ENCODE measurements at places on chromosomes 1 and 21.

DNA sequence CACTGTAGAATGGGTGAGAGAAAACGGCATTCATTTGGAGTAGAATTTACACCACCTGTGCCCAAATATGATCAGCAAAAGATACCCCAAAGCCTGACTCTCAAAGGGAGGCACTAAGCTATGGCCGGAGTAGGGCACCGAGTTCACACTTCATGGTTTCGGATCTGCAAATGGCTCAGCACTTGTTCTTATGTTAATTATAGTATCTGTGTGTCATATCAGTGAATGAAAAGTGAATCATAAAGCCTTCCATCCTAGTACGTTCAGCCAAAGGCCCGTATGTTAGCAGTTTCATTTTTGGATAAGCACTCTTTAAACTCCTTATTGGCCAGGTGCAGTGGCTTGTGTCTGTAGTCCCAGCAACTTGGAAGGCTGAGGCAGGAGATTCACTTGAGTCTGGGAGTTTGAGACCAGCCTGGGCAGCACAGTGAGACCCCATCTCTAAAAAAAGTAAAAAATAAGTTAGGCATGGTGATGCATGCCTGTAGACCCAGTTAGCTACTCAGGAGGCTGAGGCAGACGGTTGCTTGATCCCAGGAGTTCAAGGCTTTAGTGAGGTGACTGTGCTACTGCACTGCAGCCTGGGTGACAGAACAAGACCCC is 4.9 kb upstream of the CORT start:
- no peak for DNase-seq

DNA sequence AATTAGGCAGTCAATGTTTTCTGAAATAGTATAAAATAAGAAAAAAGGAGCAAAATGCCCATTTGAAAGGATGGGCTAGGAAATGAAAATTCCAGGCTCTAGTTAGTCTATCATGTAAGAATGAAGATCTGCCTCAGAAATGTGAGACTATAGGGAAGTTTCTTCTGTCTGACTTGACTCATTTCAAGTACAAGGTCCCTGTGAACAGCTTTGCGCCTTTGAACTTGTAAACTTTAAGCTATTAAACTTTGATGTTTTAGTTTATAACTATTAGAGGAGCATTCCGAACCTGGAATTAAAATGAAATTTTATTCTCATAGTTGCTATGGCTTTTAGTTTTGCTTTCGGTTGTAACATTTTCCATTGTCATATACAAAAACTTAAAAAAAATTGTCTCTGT is 199.4 kb downstream of the RPS6KC1 start:
- no peak for DNase-seq

DNA sequence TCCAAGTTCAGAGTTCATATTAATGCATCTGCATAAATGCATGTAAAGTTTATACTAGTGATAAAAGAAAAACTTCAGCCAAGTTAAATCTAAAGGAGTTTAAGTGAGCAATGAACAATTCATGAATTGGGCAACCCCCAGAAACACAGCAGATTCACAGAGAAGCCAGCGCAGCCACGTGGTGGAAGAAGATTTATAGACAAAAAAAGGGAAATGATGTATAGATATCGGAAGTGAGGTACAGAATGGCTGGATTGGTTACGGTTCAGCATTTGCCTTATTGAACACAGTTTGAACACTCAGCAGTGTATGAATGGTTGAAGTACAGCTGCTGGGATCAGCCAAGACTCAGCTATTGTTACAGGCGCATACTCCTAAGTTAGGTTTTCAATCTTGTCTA is 5.7 kb downstream of the AK5 start:
- DNase-seq: no peak

GRCh38 chr1:212030936-212031528 is 4.3 kb downstream of the INTS7 start:
- DNase-seq: no peak

GRCh38 chr1:161706113-161706481 is 932 bp upstream of the FCRLA start:
- DNase-seq: no peak

DNA sequence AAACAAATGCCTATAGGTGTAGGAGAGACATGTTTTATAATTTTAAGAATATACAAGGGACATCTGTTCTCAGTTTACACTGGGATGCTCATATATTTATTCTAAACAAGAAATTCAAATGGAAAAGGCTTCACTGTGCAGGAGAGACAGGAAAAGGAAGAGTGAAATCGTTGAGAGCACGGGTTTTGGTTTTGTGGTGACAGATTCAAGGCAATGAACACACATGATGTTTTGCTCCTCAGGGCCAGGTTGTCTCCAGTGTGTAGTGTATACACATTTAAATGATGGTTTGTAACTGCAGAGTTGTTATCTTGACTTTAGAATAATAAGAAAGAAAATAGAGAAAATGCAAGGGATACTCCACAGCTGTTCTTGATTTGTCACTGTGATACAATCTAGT is 73.7 kb downstream of the S1PR1 start:
- DNase-seq: no peak

GRCh38 chr21:31133243-31133830 is 95.1 kb upstream of the KRTAP19-8 start:
- DNase-seq: no peak

DNA sequence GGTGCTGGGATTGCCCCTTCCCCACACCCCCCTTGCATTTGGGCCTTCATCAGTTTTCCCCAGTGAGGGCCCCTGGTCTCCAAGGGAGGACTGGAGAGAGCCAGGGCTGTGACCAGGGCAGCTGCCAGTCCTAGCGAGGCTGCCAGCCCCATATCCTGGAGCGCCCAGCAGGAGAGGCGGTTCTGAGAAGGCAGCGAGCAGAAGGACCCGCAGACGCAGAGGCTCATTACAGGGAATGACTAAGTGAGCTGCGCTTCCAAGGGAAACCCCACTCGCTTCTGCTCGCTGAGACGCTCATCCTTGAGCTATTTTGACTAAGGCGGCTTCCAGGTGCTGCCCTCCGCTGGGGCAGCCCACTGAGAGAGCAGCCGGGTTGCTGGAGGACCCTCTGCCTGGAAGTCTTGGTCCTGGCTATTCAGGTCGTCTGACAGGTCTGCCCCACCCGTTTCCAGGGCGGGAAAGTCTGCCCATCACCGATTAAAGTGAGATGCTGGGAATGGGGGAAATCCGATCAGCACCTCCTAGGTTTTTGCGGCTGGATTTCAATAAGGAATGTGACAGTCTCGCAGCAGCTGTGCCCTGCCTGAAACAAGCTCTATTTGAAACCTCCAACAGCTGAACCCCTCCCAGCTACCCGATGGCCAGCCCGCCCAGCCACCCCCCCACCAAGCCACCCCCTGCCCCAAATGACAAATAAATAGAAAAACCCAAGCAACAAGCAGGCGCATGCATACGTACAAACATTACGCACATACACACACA is 2.8 kb downstream of the KCNN3 start:
- peak; percentile 54 for DNase-seq

DNA sequence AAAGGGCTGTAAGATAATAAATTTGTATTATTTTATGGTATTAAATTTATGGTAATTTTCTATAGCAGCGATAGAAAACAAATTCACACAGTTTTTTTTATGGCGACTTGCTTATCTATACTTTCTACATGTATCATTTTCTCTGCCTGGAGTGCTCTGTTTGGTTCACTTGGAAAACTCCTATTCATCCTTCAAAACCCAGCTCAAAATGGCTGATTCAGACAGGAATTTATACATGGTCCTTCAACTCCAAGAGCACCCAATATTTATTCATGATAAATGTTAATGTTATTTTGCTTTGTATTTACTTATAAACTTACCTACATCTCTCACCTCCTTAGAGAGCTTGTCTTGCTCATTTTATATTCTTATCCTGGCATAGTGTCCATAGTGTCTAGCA is 55.6 kb upstream of the SSX2IP start:
- no peak for DNase-seq

DNA sequence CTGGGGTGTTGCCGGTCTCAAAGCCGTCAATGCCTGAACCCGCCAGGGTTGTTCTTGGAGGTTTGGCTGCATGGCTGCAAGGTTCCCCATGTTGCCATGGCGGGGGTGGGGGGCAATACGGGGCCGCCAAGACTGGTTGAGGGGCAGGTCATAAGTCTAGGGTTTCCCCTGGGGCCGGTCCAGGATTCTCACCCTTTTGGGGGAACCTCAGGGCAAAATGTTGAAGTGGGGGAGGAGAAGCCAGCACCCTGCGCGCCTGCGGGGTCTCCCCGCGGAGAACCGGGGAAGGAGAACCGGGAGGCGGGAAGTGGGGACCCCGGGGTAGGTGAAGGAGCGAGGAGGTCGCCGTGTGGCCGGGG is 401 bp upstream of the ARHGEF10L start:
- DNase-seq: no peak

- no peak for DNase-seq
Observed at GRCh38 chr1:172671591-172671990, 12.7 kb downstream of the FASLG start.

DNA sequence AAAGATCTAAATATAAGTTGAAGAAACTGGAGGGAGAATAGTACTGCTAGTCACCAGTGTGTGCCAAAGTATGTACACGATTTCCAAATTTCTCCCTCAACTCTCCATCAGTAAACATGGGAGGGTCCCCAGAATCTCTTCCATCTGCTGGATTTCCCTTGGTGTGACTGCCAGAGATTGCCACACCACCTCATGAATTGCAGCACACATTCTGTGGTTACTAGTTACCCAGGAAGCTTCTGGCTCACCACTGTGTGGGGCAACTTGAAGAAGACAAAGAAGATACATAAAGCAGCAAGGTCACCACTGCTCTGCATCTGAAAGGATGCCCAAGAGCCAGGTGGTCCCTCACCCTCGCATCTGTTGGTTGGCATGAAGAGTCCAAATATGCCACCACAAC is 191.7 kb upstream of the ESRRG start:
- no peak for DNase-seq

DNA sequence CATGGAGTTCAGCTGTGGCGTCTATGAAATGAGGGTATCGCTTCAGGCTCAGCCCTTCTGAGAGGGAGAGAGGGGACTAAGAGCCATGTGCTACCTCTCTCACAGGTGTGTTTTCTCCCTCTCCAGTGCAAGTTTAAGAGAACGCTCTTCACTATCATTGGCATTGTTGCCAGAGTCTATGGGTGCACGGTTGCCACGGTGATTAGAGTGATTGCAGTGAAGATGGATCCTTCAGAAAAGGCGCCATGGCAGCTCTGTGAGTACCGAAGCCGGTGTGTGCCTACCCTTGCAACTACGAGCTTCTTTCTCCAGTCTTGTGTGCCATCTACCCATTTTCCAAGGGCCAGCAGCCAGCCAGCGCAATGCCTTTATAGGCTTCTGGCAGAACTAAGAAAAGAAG is 290.5 kb downstream of the OMA1 start:
- DNase-seq: peak; percentile 26

DNA sequence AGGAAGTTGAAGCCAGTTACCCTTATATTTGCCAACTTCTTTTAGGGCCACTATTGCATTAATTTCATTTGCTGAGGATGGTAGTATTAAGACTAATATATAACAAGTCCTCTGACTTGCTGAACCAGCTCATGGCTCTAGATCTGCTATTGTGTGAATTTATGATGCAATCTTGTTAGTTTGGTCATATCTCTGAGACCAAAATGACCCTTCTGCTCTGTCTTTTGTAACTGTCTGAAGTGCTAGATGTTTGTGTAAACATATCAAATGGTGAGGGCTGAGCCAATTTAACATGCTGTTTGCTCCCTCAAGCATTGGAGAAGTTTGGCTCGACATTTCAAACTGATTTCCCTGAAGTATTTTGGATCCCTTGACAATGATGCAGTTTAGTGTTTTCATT is 106.9 kb upstream of the PTGFR start:
- no peak for DNase-seq

GRCh38 chr1:154961207-154962155 is at the start of gene PYGO2:
Gene PYGO2, minus strand, starts transcription at chr1:154961782. Its CDS starts 206 bp downstream, at chr1:154961576.
- peak; percentile 73 for DNase-seq

DNA sequence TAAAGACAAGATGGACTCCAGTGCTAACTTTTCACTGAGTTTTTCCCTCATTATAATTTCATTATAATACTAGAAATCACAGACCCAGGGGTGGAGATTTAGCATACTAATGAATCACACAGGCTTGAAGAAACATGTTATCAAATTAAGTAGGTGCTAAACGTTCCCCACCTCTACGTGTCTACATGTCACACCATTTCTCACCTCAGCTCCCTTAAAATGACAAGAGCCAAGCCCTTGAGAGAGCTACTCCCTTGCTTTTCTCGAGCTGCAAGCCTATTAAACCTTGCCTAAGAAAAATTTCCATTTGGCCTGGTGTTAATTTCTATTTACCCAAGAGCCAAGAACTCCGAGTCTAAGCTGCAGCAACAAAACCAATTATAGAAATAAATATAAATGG is 396.3 kb upstream of the NEGR1 start:
- no peak for DNase-seq

DNA sequence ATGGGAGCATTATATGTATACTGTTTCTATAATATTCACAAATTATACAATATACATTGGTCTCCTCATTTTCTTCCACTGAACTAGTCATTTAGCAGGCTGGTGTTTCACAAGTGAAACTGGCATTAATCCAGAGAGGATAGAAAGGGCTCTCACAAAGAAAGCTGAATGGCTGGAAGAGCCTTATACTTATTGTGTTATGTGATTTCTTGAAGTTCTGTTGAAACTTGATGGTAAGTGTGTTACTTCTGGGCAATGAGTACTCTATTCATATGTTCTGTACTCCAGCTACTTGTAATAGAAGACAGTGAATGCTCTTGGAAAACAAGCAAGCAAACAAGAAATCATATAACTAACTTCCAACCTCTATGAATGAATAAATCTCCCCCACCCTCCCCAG is 14.9 kb downstream of the STX12 start:
- no peak for DNase-seq

DNA sequence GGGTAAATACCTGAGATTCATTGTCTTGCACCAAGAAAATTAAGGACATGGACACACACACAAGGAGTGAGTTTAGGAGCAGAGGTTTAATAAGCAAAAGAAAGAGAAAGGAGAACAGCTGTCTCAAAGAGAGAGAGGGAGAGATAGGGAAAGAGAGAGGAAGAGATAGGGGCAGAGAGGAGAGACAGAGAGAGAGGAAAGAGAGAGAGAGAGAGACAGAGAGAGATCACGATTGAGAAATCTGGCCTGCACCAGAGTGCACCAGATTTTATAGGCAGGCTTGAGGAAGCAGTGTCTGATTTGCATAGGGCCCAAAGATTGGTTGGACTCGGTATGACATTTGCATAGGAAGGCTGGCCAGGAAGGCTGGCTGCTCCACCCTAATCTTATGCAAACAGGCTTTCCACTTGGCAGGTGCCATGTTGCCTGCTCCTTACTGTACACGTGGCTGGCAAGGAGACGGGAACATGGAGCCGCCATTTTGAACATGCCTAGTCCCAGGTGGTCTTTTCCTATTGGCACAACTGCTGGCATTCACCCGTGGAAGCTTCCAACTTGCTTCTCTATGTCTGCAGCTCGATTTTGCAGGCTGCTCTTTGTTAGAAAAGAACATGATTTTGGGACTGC is 419.9 kb downstream of the ZP4 start:
- no peak for DNase-seq

Data from NCI-H187 (cell line).